ENCODE measurements at places on chromosomes 1 and 21.
A peak's percentile ranks its signal among the peaks of the same experiment; 100 is the strongest.

- DNase-seq = no peak
- no peaks in the 10 kb centered on the region for H3K36me3 ChIP-seq
- H3K4me1 ChIP-seq = no peaks in the 10 kb centered on the region
- H3K4me3 ChIP-seq = no peak overlapping the region
- no peaks in the 10 kb centered on the region for H3K27me3 ChIP-seq
- no peak overlapping the region for H3K27ac ChIP-seq
Observed at GRCh38 chr1:158962983-158963382, 31.6 kb downstream of the PYHIN1 start.

DNA sequence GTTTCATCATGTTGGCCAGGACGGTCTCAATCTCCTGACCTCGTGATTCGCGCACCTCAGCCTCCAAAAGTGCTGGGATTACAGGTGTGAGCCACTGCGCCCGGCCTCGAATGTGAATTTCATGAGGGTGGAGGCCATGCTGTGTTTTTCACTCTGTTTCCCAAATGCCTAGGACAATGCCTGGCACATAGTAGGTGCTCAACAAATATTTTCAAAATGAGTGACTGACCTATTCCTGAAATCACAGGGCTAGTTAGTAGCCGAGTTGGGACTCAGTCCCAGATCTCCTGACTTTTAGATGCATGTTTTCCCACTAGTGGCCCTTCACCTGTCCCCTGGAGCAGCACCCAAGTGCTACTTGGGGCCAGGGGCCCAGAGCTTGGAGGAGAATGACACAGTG lies 6.4 kb upstream of the GPR37L1 start:
- H3K27ac ChIP-seq = no peak overlapping the region
- peaks cover 10% of the 10 kb centered on the region for H3K4me1 ChIP-seq

- H3K27ac ChIP-seq = no peak overlapping the region
- no peak overlapping the region for H3K4me3 ChIP-seq
- H3K36me3 ChIP-seq = no peaks in the 10 kb centered on the region
- no peaks in the 10 kb centered on the region for H3K4me1 ChIP-seq
- DNase-seq = no peak
Observed at GRCh38 chr21:39938086-39938625, 70.9 kb downstream of the PCP4 start.

DNA sequence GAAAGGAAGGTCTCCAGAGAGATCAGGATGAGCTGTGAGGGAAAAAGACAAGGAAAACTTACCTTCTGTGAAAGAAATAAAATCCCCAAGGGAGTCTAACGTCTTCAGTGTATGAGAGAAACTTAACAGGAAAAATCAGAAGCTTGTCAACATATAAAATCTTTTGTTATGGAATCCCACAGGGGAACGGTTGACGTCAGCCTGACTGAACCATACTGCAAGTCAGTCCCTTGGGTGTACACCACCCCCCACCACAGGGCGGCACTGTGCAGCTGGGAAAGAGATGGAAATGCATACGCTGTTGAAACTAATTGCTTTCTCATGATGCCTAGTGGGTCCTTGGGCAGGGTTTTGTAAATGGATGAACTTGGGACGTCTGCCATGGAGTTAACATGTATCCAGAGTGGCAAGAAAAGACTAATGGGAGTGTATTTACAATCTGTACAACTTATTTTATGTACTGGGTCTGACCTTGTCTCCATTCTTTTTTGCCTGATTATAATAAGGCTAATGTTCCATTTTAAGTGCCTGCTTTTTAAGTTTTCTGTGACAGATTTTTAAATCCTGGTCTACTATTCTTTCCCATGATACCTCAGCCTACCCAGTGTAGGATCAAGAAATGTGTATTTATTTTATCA lies 22.7 kb downstream of the UTP25 start:
- peaks cover 9% of the 10 kb centered on the region for H3K36me3 ChIP-seq
- DNase-seq = peak; percentile 78
- no peak overlapping the region for H3K27ac ChIP-seq

DNA sequence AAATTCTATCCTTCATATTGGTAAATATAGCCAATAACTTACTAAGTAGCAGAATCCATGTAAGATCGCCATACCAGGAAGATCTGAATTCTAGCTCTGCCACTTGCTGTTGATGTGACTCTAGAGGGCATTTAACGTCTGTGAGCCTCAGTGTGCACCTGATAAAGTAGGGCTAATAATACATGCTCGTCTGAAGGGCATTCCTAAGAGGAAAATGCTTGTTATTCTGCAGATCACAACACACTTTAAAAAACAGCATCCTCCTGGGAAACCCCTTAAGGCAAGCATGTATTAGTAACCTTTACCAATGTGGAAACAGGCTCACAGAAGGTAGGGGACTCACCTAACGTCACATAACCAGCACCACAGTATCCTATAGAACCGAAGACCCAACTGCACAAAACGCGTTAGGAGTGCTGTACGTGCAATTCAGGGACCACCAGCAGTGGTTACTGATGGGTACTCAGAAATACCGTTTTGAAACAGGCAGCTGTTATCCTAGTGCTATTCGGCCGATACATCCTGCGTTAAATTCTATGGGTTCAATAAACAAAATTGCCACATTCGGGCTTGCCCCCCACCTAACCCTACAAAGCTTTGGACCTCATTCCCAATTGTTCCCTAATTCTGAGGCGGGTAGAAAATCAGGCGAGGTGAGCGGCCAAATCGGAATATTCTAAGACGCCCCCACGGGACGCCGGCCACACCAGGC lies 758 bp downstream of the DEPDC1 start:
- H3K27me3 ChIP-seq = no peaks in the 10 kb centered on the region
- peak overlapping the region; percentile 88 for H3K27ac ChIP-seq
- H3K36me3 ChIP-seq = peaks cover 12% of the 10 kb centered on the region
- H3K4me3 ChIP-seq = peak overlapping the region; percentile 89

- no peaks in the 10 kb centered on the region for H3K36me3 ChIP-seq
- DNase-seq = no peak
- H3K27ac ChIP-seq = no peak overlapping the region
- peaks cover 89% of the 10 kb centered on the region for H3K27me3 ChIP-seq
- peak overlapping the region; percentile 68 for H3K4me3 ChIP-seq
Observed at GRCh38 chr1:20366463-20367115, 75.9 kb downstream of the VWA5B1 start.

DNA sequence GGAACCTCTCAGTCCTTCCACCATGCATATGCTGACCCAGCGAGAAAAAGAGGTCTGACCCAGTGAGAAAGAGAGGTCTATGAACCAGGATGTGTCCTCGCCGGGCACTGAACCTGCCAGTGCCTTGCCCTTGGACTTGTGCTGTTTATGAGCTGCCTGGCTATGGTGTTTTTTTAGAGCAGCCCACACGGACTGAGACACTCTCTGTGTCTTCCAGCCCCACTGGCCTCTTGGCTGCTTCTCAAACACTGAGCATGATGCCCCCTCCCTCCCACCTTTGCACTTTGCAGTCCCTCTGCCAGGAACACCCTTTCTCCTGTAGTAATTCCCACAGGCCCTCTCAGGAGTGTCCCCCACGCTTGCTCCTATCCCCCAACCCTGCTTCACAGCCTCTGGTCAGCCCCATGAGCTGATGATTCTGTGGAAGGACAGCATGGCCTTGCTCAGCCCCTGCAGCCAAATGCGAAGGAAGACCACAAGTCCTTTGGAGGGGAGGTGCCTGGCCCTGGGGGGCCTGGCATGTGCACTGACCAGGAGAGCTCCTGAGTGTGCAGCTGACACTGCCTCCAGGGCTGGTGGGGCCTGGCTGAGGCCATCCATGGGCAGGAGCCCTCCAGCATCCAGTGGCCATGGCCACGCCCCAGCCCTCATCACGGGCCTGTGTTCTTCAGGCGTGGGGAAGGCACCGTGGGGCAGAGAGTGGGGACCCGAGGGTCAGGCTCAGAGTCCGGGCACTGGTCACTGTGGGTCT lies 23.8 kb downstream of the WNT3A start:
- no peak overlapping the region for H3K4me3 ChIP-seq
- no peak for DNase-seq
- no peaks in the 10 kb centered on the region for H3K4me1 ChIP-seq
- peaks cover 41% of the 10 kb centered on the region for H3K27me3 ChIP-seq
- H3K27ac ChIP-seq = no peak overlapping the region

DNA sequence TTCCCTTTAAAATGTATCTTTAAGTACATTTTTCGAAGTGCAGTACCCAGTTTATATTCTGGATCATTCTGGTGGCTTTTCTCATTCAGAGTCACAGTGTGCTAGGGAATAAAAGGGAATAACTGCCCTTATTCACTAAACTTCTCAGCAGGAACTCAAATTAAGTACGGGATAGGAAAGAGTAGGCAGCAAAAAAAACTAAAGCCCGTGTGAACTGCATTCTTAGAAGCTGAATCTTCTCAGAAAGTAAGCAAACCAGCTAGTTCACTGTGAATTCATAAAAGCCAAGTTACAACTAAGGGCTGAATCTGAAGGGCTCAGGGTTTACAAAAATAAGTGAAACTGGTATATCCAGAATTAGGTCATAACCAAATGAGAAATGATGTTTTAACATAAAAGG lies 22.0 kb downstream of the PRPF38A start:
- H3K4me1 ChIP-seq = 0 out of 2 replicates have a peak, but pooled peaks cover 9% of the 10 kb centered on the region
- H3K4me3 ChIP-seq = no peak overlapping the region
- H3K36me3 ChIP-seq = peaks cover 17% of the 10 kb centered on the region
- H3K27ac ChIP-seq = no peak overlapping the region
- no peaks in the 10 kb centered on the region for H3K27me3 ChIP-seq
- DNase-seq = no peak

DNA sequence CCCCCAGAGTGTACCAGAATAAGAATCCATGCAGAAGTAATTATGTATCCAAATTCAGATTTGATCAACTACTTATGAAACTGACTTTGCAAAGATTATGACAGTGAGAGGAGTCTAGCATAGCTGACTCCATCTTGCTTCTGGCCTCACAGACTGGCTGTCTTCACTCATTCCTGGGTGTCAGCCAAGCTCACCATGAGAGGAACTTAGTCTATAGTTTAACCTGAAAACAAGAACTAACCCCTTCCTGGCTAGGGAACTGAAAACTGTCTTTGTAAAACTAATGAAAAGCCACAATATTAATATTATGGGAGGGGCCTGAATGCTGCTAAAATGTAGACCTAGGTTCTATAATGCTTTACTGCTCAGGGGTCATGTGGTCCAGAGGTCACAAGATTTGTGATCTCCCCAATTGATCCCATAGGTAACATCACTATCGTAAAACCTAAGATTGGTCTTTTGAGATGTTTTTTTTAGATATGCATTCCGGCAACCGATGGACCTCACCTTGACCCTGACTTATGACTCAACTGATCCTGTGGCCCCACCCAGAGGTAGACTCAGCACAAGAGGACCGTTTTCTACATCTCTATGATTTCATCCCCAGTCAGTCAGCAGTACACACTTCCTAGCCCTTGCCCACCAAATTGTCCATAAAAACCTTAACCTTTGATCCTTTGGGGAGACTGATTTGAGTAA lies 55.2 kb downstream of the ATP1B1 start:
- H3K27ac ChIP-seq = no peak overlapping the region
- H3K4me1 ChIP-seq = no peaks in the 10 kb centered on the region
- H3K27me3 ChIP-seq = no peaks in the 10 kb centered on the region
- no peak overlapping the region for H3K4me3 ChIP-seq
- no peaks in the 10 kb centered on the region for H3K36me3 ChIP-seq

GRCh38 chr1:214192825-214193643 lies 87.9 kb upstream of the SMYD2 start:
- peaks cover 9% of the 10 kb centered on the region for H3K4me1 ChIP-seq
- peaks cover 14% of the 10 kb centered on the region for H3K27me3 ChIP-seq
- DNase-seq = no peak

DNA sequence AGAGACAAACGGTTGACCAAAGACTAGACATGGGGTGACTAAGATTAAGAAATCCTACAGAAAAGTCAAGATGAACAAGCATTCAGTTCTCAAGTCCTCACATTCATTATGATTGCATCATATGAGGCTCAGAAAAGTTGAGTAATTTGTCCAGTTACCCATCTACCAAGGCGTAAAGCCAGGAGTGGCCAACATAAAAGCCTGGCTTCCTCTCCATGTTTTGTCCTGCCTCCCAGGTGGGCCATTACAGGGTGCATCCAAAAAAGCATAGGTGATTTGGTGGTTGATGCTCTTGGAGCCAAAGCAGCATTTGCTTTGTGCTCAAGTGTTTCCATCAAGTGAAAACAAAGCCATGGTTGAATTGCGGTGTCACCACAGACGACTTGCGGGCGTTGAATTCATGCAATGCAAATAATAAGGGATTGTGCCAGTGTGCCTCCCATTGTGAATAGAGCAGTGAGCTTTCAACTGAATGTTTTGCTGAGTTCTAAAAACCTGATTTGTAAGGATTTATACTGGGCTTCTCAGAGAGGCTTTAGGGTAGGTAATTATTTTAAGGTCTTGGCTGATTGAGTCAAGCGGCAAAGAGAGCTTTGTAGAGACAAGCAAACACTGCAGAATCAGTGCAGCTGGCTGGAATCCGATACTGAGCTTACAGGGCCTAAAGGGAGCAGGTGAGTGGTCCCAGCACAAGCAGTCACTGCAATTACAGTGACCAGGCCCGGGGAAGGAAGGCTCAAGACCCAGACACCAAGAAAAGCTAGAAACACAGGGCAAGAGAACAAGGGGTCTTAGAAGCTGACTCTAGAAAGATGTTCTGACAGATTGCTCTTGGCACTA lies 54.1 kb downstream of the KCNJ15 start:
- no peaks in the 10 kb centered on the region for H3K4me1 ChIP-seq
- H3K27me3 ChIP-seq = no peaks in the 10 kb centered on the region
- no peak overlapping the region for H3K27ac ChIP-seq
- no peak for DNase-seq

DNA sequence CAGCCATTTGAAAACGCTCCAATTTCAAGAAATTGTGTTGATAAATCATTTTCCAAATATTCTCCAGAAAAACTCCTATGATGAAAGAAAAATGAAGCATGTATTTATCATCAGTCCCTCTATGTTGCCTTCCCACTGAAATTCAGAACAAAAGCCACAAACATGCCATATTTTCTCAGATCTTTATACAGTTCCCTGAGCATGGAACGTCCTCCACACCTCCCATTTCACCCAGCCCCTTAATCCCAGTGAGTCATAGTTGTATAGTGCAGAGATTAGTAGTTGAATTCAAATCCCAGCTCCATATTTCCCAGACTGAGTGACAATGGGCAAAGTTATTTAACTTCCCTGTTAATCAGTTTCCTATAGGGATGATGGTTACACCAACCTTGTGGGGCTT lies 20.6 kb upstream of the NPL start:
- no peak overlapping the region for H3K27ac ChIP-seq
- H3K36me3 ChIP-seq = no peaks in the 10 kb centered on the region
- no peaks in the 10 kb centered on the region for H3K27me3 ChIP-seq
- H3K4me1 ChIP-seq = peaks cover 9% of the 10 kb centered on the region

Data from GM23338 (cell line).